ENCODE measurements at places on chromosomes 16 and 17. TPM values are rescaled to one million over a fixed set of nuclear protein-coding genes. Genes with fewer than 3 reads are reported as not detected.

Gene EEF2K
- 40.6 TPM for total RNA-seq

Gene SCGB1C2
- not detected for total RNA-seq

Gene FOXF1
- total RNA-seq: 0.88 TPM

Gene CSH2
- total RNA-seq: not detected

Gene DNASE1L2
- total RNA-seq: 1.1 TPM

Gene TBC1D3I
- total RNA-seq: not detected

DNA sequence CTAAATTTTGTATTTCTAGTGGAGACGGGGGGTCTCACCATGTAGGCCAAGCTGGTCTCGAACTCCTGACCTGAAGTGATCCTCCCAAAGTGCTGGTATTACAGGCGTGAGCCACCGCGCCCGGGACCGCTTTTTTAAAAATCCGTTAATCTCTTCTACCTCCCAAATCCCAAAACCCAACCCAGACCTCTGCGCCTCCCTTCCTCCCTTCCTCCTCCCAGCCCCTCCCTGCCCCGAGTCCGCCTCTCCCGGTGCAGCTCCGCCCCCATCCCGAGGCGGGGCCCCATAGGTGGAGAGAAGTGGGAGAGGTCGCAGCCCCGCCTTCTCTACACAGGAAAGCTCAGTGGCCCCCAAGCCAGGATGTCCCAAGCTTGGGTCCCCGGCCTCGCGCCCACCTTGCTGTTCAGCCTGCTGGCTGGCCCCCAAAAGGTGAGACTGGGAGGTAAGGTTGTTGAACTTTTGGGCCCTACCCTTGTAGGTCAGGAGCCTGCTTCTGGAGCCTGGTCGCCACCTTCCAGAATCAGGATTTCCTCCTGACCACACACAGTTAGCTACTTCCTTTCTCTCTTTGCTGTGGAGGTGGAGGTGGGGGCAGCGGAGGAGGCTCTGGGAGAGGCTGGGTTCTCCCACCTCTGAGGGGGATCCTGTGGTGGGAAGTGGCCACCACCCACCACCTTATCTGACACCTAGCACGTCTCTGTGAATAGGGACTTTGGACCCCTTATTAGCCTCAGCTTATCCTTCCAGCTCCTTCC is at the start of gene TMEM92:
Gene TMEM92, plus strand, starts transcription at position 325 of the 755 bp plus-strand sequence. Its CDS starts 36 bp downstream, at position 361.
- H3K27me3 ChIP-seq: no peaks in the 10 kb centered on the region
- H3K27ac ChIP-seq: no peak within 1 kb of the TSS
- no peaks in the 10 kb centered on the region for H3K36me3 ChIP-seq
- DNase-seq: no peak

DNA sequence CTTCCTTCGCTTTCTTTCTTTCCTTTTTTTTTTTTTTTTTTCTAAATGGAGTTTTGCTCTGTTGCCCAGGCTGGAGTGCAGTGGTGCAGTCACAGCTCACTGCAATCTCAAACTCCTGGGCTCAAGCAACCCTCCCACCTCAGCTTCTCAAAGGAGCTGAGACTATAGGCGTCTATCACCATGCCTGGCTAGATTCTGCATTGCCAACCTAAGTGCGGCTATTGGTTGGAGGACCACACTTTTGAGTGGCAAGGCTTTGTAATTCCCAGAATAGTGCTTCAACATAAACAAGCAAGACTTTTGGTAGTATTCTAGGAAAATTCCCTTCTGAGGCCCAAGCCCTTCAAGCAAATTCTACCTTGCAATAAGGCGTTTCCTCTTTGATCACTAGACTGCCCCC is 107.8 kb downstream of the YPEL2 start:
- no peak overlapping the region for H3K4me3 ChIP-seq
- no peaks in the 10 kb centered on the region for H3K27me3 ChIP-seq
- H3K4me1 ChIP-seq: peaks cover 8% of the 10 kb centered on the region

DNA sequence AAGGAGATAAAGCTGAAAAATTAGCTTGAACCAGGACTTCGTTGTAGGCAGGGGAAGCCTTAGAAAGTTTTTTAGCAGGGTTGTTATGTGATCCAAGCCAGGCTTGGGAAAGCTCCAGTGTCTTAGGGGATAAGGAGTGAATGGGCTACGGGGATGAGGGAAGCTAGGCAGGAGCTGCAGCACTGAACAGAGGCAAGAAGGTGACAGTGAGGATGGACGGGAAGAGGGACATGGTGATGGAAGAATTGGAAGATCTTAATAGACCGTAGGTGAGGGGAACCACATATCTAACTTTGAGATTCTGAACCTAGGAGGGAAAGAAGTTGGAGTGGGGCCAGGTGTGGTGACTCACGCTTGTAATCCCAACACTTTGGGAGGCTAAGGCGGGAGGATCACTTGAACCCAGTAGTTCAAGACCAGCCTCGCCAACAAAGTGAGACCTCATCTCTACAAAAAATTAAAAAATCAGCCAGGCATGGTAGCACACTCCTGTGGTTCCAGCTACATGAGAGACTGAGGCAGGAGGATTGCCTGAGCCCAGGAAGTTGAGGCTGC is 3.2 kb downstream of the RHBDL3 start:
- DNase-seq: no peak
- H3K36me3 ChIP-seq: no peaks in the 10 kb centered on the region
- H3K4me1 ChIP-seq: no peaks in the 10 kb centered on the region

- no peak overlapping the region for H3K4me3 ChIP-seq
- no peak overlapping the region for H3K27ac ChIP-seq
- no peaks in the 10 kb centered on the region for H3K27me3 ChIP-seq
Observed at GRCh38 chr16:85594978-85595661, 18.0 kb upstream of the GSE1 start.

- no peaks in the 10 kb centered on the region for H3K36me3 ChIP-seq
- H3K27me3 ChIP-seq: no peaks in the 10 kb centered on the region
- DNase-seq: no peak
- H3K27ac ChIP-seq: no peak overlapping the region
- no peaks in the 10 kb centered on the region for H3K4me1 ChIP-seq
- no peak overlapping the region for H3K4me3 ChIP-seq
Observed at GRCh38 chr16:27703545-27703944, 153.6 kb downstream of the KATNIP start.

GRCh38 chr17:45243750-45244149 is 18.1 kb downstream of the SPATA32 start:
- H3K4me1 ChIP-seq: no peaks in the 10 kb centered on the region
- H3K36me3 ChIP-seq: no peaks in the 10 kb centered on the region
- H3K27me3 ChIP-seq: no peaks in the 10 kb centered on the region
- no peak overlapping the region for H3K27ac ChIP-seq
- H3K4me3 ChIP-seq: no peak overlapping the region

GRCh38 chr17:14458724-14459123 is 157.8 kb downstream of the HS3ST3B1 start:
- H3K4me3 ChIP-seq: no peak overlapping the region
- H3K4me1 ChIP-seq: no peaks in the 10 kb centered on the region
- no peak for DNase-seq
- no peaks in the 10 kb centered on the region for H3K36me3 ChIP-seq
- H3K27ac ChIP-seq: no peak overlapping the region

DNA sequence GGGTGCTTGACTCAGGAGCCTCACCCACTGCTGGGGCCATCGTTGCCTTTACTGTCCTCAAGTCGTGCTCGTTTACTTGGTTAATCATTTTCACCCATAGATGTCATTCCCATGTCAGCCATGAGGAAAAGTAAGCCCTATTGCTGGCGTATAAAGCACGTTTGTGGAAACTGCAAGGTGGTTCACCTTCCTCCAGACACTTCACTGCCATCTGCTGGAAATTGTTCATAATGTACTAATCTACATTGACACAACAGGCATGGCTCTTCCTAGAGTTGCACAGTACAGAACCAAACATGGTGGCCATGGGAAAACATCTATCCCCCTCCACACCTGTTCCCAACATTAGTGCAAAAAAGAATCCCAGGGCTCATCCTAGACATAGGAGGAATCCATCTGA is 116.6 kb downstream of the ZNF18 start:
- no peak overlapping the region for H3K27ac ChIP-seq
- H3K4me1 ChIP-seq: no peaks in the 10 kb centered on the region
- no peaks in the 10 kb centered on the region for H3K27me3 ChIP-seq
- H3K4me3 ChIP-seq: no peak overlapping the region
- no peaks in the 10 kb centered on the region for H3K36me3 ChIP-seq

DNA sequence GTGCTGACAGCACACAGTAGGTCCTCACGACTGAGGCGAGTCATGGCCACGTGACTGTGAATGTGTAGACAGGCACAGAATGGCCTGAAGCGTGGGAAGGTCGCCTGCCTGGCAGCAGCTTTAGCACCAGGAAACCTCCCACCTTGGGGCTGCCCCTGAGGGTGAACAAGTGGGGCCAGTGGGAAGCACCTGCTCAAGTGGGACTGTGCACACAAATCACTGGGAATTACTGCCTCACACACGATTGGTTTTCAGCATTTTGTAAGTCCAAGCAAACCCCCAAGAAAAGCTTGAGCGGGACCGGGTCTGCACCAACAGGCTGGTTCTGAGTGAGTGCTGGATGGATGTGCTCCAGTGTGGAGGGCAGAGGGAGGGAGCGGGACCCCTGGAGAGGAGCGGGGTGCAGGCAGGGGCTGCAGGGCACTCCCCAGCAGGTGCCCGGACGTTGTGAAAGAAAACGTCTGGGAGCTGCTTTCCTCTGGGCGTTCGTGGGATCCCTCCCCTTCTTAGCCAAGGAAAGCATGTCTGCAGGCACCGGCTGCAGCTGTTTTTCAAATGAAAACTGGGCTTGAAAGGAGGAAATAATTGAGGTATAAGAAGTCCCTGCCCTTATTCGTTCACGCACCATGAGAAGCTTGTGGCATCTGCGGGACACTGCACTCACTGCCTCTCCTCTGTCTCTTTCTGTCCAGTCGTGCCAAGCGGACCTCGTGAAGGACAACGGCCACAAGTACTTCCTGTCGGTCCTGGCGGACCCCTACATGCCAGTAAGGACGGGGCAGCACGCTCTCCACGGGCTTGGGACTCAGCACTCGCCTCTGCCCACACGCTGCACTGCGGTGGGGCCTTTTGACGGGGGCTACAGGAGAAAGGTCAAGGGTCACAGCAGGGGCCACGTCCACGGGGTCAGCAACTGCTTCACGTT is 111.7 kb upstream of the CHMP6 start:
- no peak overlapping the region for H3K27ac ChIP-seq
- DNase-seq: peak; percentile 32
- no peak overlapping the region for H3K4me3 ChIP-seq
- no peaks in the 10 kb centered on the region for H3K4me1 ChIP-seq
